ENCODE measurements at places on chromosomes 7 and 10. TPM values are rescaled to one million over a fixed set of nuclear protein-coding genes. Genes with fewer than 3 reads are reported as not detected.

DNA sequence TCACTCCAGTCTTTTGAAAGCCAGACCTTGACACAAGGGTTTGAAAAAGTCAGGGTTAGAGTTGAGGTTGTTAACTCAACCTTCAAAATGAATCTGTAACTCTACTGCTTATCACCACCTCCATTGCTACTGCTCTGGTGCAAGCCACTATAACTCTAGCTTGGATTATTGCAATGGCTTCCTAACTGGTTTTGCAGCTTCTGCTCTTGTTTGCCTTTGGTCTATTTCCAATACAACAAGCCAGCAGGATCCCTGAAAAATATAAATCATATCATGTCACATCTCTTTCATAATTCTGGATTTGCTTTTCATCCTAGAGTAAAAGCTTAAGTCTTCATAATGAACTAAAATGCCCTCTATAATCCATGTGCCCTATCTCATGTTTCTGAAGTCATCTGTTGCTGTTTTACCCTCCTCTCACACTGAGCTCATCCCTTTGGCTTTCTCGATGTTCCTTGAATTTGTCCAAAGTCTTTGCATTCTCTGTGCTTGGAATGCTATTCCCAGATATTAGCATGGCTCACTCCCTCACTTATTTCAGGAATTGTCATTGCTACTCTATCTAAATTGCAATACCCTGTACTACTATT is 10.9 kb downstream of the TAS2R60 start:
- DNase-seq: no peak

DNA sequence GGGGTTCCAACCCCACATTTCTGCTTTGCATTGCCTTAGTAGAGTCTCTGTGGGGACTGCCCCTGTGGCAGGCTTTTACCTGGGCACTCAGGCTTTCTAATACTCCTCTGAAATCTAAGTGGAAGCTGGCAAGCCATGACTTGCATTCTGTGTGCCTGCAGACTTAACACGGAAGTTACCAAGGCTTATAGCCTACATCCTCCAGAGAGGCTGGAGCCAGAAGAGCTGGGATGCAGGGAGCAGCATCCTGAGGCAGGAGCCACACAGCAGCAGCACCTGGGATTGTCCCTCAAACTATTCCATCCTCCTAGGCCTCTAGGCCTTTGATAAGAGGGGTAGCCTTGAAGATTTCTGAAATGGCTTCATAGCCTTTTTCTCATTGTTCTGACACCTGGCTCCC is 22.1 kb upstream of the ABCC2 start:
- DNase-seq: no peak

DNA sequence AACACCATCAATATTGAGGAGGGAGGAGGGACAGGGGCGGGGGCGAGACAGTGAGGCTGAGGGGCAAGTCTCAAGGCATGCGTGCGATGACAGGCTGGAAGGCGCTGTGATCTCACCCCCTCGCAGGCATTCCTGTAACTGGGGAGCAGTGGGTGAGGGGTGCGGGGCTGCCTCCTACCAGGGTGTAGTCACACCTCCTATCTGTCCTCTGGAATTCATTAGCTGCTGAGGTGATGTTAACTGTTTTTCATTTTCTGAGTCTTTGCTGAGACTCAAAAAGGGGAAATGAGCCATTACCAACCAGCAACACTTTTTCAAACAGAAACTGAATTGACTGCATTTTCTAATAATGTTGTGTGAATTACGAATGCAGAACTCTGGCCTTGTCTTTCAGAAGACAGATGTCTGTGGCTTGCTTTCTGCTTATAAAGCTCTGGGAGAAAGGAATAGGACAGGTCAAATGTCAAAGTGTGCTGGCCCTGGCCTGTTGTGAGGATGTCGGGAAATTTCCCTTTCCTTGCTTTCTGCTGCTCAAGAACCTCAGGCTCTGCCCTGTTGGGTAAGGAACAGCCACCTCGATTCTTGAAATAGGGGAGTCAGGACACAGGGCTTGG is 23.7 kb upstream of the CDH23 start:
- DNase-seq: peak; percentile 68

DNA sequence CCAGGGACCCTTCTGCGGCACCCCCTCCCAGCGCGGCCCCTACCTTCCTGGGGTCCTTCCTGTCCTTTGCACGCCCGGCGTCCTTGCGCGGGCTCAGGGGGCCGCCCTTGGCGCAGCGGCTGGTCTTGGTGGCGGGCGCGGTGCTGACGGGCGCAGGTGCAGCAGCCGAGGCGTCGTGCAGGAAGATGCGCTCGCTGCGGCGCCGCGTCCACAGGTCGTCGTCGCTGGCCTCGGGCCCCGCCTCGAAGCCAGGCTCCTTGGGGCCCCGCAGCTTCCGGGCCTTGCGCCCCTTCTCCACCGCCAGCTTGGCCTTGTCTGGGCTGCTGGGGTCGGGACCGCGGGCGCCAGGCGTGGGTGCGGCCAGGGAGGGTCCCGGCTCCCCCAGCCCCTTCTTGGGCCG is 49.8 kb downstream of the SLC29A4 start:
- no peak for DNase-seq

DNA sequence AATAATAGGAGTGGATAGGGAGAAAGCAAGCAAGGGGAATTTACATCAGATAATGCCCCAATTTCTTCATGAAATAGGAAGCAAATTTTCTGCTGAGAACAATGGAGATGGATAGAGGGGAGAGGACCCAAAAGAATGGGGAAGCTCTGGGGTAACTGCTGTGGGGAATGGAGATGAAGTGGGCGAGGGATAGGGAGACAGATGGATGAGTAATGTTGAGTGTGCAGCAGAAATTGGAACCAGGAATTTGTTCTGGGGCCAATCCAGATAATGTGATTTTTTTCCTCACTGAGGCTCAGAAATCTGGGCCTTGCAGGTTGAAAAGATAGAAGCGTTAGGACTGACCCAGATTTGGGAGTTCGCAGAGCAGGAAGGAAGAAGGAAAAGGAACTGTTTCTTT is 24.5 kb upstream of the MRC1 start:
- no peak for DNase-seq

The UTF1 gene
- 0.10 TPM for polyA plus RNA-seq

The TES gene
- polyA plus RNA-seq: 62.7 TPM

Data from B cell (primary cell).